ENCODE measurements at places on chromosomes 12 and 14.

- no peak for DNase-seq
Measured at GRCh38 chr14:32422440-32422839, 93.3 kb downstream of the AKAP6 start.

DNA sequence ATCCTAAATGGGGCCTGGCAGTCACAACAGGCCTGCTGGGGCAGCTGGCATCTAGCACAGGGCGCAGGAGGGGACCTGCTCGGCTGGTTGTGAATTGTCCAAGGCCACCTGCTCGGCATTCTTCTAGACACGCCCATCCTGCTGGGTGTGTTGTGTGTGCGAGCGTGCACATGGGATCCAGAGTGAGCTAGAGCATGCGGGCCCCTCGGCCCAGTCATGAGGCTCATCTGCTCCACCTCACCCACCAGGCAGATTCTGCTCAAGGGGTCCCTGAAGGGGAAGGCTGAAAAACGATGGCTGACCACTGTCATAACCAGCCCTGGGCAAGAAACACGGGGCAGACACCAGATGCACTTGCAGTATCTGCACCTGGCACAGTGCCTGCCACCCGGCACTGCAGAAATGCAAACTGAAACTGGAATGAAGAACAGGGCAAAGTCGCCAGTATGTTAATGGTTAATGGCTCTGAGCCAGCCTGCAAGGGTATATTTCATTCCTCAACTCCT, 31.8 kb downstream of the MAX start:
- no peak for DNase-seq

DNA sequence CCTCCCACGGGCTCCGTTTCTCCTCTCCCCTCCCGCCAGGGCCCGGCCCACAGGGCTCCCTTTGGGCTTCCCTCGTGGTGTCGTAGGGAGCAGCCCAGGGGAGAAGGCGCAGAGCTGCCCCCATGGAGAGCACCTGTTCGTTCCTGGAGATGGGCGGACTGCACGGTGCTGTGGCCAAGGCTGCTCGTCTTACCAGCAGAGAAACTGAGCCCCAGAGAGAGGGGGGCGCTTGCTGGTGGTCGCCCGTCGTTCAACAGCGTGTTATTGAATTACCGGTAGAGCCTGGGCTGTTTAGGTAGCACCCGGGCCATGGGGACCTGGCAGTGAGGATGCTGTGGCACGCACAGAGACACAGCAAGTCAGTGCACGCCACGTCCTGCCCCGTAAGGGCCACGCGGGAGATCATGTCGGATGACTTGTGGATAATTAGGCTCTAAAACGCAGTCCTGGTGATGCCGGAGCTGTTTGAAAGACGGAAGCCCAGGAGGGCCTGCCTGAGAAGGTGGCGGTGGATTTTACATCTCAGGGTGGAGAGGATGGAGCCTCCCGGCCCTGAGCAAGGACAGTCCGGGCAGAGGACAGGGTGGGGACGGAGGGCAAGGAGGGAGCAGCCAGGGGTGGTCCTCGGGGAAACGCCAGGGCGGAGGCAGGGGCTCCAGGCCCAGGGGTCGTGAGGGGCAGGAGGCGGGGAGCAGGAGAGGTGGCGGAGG, 134.4 kb downstream of the ADGRD1 start:
- no peak for DNase-seq

DNA sequence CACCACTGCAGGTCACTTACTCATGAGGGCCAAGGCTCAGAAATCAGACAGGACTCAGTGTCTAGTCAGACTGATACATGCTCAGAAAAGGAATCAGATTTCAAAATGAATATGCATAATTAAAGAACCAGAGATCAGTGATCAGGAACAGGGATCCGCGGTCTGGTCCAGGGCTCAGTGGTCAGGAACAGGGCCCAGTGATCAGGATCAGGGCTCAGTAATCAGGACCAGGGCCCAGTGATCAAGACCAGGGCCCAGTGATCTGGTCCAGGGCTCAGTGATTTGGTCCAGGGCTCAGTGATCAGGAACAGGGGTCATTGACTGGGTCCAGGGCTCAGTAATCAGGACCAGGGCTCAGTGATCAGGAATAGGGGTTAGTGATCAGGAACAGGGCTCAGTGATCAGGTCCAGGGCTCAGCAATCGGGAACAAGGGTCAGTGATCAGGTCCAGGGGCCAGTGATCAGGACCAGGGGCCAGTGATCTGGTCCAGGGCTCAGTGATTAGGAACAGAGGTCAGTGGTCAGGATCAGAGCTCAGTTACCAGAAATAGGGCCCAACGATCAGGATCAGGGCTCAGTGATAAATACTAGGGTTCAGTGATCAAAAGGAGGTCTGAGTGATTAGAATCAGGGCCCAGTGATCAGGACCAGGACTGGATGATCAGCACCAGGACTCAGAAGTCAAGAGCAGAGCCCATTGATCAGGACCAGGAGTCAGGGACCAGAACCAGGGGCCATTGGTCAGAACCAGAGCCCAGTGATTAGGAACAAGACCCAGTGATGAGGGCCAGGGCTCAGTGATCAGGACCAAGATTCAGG, 175.3 kb downstream of the TMEM121 start:
- no peak for DNase-seq

- DNase-seq, result no peak
Measured at GRCh38 chr12:19885093-19885812, 446.0 kb downstream of the AEBP2 start.

GRCh38 chr12:117139025-117139717, 40.0 kb upstream of the TESC start:
- no peak for DNase-seq

DNA sequence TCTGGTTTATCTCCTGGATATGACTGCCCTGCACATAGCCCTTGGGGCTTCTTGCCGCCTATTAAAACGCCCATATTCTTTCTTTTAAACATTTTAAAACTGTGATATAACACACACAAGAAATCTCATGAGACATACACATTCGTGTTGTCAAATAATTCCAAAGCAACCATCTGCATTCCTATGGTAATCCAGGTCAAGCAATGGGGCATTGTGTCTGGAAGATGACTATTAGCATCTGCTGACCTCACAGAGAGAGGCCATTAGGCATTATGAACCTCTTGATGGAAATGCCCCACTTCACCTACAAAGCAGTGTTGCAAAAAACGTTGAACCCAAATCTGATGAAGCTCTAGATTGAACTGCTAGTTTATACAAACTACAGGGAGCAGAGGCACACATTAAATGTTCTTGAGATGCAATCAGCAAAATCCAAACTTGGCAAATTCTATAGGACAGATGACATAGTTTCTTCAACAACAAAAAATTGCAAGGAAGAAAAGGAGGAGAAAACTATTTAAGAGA, 513.8 kb upstream of the CCDC196 start:
- no peak for DNase-seq

- no peak for DNase-seq
Measured at GRCh38 chr12:80313209-80313608, 130.8 kb upstream of the PTPRQ start.

- no peak for DNase-seq
Measured at GRCh38 chr14:97156705-97157104, 359.5 kb downstream of the VRK1 start.

DNA sequence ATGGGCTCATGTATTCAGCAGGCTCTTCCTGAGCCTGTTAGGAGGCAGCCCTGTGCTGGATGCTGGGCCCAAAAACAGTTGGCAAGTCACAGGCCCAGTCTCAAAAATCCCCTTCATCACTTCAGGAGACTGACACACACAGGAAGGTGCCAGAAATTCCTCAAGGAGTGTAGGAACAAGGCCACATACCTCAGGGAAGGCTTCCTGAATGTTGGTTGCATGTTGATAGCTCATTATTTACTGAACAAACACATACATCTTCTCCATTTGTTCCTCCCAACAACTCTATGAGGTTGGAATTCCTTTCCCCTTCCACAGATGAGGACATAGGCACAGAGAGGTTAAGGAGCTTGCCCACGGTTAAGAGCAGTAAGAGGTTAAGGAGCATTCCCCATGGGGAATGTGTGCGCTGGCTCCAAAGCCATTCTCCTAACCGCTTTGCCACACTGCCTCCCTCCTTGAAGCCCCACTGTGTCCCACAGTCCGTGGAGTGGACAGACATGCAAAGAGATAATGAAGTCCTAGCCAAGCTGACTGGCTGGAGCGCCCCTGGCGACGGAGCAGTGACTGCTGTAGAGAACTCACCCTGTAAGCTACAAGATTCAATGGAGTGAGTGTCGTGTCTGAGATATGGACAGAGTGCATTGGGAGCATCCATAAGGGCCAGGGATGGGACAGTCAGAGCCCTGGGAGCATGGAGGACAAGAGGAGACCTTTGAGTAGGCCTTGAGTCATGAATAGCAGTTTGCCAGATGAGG, 3.3 kb downstream of the HHIPL1 start:
- DNase-seq, result no peak

DNA sequence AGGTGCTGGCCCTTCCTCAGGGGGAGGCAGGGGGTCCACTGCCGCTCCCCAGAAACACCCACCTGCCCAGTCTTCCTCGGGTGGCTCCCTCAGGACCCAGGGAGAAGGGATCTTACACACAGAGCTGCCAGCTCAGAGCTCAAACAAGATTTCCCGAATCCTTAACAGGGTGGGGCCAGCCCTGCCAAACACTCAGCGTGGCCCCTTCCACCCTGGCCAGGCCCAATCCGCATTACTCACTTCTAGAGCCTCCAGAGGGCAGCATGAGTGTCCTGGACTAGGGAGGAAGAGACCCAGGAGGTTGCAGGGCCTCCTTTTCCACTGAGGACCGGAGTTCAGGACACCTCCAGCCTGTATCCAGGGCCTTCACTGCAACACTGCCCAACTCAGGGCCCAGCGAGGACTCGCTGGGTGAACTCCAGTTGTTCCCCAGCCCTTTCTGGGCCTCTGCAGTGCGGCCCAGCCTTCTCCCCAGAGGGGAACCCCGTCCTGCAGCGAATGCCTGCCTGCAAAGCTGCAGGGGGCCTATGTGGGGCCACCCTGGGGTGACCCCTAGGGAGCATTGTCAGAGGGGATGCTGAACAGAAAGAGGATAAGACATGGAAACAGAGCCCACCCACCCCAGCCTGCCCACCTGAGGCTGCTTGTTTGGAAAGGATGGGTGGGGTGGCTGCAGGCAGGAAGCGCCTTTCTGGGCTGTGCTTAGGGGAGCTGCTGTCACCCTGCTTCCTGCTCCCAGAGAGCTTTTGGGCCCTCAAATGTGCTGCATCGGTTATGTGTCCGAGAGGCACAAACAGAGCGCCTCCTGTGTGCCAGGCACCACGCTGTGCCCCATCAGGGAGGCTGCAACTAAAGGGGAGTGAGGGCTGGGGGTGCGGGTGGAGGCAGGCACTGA, 43.8 kb downstream of the CCNK start:
- DNase-seq, result no peak

DNA sequence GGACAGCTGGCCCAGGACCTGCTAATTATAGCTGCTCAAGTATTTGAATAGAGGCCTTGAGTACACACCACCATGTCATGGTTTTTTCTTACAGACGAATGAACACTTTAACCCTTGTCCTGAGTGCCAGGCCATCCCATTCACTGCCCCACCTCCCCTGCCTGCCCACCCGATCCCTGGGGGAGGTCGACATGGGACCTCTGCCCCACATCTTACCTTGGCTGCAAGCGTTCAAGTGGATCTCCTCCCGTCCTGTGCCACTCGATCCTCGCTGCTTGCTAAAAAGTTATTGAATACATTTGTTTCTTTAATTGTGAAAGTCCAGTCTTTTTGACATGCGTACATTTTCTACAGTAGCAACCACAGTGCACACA, 10.3 kb downstream of the RTL1 start:
- no peak for DNase-seq

- peak; percentile 88 for DNase-seq
Measured at GRCh38 chr14:98931911-98932310, 340.1 kb downstream of the BCL11B start.

DNA sequence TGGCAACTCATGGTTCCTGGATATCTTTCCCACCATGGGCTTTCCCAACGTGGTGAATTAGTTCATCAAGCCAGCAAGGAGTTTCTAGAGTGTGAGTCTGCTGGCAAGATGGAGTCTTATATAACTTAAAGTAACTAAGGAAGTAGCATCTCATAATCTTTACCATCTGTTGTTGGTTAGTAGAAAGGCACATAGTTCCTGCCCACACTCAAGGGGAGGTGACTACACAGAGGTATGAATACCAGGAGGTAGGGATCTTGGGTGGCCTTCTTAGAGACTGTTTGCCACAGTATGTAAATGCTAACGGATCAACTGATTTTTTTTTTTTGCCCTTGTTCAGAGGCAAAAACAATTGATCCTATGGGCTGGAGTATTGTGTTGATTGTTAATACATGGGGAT, 446.9 kb downstream of the ATP23 start:
- no peak for DNase-seq

DNA sequence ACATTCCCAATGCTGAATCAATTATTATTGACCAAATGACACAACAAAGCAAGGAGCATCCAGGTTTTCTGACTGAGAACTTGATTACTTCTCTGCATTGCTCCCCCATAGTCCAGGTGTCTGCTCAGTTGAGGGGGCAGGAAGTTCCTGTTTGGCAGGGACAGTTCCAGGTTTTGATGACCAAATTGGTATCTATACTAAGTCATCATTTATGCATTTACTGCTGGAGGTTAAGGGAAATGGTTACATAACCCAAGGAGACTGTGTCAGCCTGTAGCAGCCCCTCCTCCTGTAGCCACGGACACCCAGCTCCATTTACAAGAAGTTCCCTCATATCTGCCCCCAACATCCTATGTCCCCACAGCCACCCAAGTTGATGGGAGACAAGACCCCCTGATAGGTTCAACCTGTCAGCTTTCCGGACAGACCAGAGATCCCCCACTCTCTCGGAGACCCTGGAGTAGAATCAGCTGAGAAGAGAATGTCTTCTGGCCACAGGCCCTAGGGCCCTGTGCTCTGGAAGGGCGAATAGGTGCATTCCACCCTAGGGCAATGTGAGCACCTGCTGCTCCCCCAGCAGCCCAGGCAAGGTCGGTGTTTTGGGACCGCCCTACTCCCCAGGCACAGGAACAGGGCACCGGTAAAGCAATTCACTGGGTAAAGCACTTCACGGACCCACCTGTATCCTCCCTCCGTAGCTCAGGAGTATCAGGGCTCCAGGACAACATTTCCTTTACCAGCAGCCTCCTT, 23.6 kb downstream of the IRF2BPL start:
- no peak for DNase-seq

DNA sequence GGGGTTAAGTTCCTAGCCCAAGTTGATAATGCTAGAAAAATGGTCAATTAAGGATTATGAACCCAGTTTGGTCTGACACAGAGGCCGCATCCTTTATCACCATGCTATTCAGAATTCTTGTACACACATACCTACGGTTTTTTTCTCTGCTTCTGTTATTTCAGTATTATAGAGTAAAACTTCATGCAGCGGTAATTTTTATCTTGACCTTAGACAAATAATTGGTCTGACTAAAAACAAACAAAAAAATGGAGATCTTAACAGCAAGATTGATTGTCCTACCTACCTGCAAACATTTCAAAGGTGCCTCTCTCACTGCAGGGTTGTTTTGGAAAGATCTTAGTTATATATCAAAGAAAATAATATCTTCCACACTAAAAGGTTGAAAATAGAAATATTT, 201.9 kb upstream of the PRICKLE1 start:
- DNase-seq, result no peak

- DNase-seq, result no peak
Measured at GRCh38 chr14:101824339-101824727, 62.8 kb downstream of the PPP2R5C start.

All from thymus (tissue), 14 donors.